Stimulated activated CD4-positive, alpha-beta T cell treated with anti-CD3 and anti-CD28 coated beads, TNF-alpha, amount 100 ng/mL, for 1 hour (primary cell): ENCODE measurements at places on chromosomes 16 and 17.

DNA sequence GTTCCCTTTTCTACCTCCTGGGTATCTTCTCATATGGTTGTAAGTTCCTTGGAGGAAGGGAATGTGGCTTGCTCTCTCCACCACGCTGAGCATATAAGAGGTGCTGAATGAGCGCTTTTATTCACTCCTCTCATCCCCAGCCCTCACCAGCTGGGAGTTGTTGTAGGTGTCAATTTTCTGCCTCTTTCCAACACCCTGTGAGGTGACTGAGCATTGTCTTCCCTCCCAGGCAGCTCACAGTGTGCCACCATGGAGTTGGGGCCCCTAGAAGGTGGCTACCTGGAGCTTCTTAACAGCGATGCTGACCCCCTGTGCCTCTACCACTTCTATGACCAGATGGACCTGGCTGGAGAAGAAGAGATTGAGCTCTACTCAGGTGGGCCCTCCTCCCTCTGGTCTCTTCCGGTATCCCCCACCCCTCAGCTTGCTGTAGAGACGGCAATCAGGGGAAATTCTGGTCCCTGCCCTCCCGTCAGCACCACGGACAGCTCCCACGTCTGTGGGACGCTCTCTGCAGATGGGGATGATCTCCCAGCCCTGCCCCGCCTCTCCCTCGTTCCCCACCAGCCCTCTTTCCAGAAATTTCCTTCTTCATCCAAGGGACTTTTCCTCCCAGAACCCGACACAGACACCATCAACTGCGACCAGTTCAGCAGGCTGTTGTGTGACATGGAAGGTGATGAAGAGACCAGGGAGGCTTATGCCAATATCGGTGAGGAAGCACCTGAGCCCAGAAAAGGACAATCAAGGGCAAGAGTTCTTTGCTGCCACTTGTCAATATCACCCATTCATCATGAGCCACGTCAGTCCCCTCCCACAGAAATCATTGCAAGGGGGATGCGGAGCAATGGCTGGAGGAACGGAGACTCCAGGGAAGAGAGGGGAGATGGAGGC is 18.3 kb downstream of the CIITA start:
- DNase-seq, result no peak

- DNase-seq, result no peak
These were observed at the start of gene ADGRG1 for GRCh38 chr16:57628008-57628781. Gene ADGRG1, plus strand, starts transcription at chr16:57628630. Its CDS starts 21,658 bp downstream, at chr16:57650288.

DNA sequence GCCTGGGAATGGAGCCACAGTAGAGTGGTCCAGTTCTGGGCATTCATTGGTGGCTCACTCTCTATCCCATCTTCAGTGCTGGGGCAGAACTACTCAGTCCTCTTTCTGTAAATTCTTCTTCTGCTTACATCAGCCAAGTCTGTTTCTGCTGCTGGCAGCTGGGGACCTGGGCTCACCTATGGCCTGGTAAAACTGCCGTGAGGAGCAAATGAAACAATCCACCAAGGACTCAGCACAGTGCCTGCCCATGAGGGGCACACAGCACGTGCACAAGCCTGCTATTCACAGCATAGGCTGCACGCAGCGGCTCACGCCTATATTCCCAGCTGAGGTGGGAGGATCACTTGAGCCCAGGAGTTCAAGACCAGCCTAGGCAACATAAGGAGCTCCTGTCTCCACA is 30.9 kb upstream of the SNN start:
- DNase-seq, result no peak

GRCh38 chr16:54356391-54356790 is 69.8 kb upstream of the IRX3 start:
- DNase-seq, result no peak

GRCh38 chr16:70740914-70741782 is 55.3 kb upstream of the MTSS2 start:
- no peak for DNase-seq

DNA sequence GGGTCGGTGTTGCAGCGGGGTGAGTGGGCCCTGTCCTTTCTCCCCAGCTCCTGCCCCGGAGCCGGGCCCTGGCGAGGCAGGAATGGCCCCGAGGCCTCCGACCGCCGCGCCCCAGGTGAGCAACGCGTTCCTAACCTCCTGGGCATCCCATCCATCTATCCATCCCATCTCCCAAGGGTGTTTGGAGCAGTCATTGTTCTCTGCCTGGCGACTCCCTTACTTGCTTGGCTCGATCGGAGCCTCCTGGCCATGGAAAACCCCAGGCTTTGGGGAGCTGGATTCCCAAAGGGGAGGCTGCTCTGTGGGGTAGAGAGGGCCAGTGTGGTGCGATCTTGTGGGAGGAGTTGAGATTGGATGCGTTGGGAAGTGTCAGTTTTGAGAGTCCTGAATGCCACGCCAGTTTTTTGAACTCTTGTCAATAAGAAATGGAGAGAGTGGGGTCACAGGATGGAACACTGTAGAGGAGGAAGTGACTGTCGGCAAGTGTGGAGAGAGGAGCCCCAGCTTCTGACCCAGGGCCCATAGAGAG is 684 bp downstream of the ZFP90 start:
- DNase-seq, result no peak

GRCh38 chr17:50087246-50087911 is 7.8 kb upstream of the PDK2 start:
- peak; percentile 58 for DNase-seq

DNA sequence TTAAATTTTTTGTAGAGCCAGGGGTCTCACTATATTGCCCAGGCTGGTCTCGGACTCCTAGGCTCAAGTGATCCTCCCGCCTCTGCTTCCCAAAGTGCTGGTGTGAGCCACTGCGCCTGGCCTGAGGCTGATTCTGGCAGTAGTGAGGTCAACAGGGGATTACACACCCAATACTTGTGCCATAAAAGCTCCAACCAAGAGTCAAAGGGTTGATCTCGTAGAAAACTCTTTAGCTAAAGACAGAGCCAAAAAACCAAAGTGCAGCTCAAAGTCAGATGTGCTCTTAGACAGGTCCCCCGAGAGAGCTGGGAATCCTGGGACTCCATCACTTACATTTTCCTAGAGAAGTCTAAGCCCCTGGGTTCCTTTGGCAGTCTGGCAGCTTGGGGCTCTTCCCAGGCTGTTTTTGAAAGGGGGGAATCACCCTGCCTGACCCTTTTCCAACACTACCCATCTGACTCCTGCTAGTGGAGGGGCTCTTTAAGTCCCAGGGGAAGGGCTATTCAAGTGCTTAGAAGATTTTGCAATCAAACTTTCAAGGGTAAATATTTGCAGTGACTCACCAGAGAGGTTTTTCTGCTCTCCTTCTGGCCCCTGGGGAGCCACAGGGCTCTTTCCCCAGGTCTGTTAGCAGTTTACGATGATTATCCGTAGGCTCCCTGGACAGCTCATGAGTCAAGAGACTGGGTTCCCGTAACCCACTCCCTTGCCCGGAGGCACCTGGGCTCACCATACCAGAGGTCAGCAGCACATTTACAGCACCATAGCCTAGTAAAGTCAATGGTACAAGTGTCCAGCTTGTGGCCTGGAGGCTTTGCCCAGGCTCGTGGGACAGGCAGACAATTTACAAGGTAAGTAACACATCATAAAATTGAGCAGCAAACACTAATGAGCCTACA is 408.7 kb downstream of the SLC39A11 start:
- DNase-seq, result no peak

GRCh38 chr16:68643227-68643626 is 1.9 kb upstream of the CDH3 start:
- no peak for DNase-seq

- DNase-seq, result no peak
These were observed 602.6 kb downstream of the KCNJ2 start for GRCh38 chr17:70771804-70772386.

GRCh38 chr16:66366433-66367299 is at the start of gene CDH5:
Gene CDH5, plus strand, starts transcription at chr16:66366691. Its CDS starts 12,647 bp downstream, at chr16:66379338.
- DNase-seq, result no peak

- no peak for DNase-seq
These were observed 51.7 kb downstream of the SNX29 start for GRCh38 chr16:12028288-12028619.

- DNase-seq, result no peak
These were observed 248.3 kb downstream of the KATNIP start for GRCh38 chr16:27798241-27798640.

DNA sequence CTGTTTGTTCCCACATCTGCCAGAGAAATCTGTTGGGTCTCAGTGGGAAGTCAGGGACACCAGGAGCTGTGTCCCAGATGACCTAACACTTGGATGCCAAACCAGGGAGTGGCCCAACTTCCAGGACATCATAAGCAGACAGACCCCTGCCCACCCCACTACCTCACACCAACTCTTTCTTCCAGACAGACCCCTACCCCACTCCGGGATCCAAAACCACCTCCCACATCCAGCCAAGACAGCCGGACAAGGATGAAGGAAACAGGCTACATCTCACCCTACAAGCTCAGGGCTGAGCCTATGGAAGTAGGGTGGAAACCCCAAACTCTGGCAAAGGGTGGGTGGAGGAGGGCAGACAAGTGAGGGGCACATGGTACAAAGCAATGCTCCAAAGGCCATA is 3.6 kb downstream of the HDAC5 start:
- no peak for DNase-seq

DNA sequence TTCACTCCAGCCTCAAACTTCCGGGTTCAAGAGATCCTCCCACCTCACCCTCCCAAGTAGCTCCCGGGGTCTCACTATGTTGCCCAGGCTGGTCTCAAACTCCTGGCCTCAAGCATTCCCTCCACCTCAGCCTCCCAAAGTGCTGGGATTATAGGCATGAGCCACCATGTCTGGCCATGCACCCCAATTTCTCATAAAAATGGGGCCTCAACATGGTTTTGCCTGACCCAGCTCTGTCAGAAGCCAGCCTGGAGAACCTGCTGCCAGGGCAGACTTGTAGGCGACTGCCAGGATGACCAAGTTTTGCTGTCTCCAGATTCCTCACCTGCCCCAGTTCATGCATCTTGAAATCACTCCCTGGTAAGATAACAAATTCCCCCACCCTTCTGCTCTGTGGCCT is 82.9 kb downstream of the AIPL1 start:
- DNase-seq, result no peak

DNA sequence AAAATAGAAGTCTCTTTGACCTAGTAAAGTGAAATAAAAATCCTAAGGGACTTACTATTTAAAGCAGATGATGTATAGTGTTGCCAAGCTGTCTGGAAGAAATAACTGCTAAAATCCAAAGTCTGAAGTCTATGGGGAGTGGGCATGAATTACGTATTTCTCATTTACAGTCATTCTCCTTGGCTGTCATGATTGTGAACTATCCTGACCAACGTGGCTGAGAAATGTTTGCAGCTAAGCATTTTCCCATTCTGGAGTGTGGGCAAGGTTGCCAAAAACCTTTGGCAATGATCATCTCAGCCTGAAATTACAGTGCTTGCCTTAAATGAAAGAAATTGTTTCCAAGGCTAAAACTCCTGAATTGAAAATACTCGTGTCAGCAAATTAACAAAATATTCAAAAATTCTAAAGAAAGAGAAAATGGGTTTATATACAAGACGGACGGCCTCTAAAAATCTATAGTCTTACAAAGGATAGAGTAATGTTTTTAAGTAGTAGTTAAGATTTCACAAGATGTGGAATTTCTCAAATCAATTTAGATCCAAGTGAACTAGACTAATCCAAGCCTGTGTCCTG is 77.0 kb downstream of the CACNG1 start:
- no peak for DNase-seq

GRCh38 chr16:79537584-79537983 is 63.0 kb downstream of the MAF start:
- DNase-seq, result no peak

DNA sequence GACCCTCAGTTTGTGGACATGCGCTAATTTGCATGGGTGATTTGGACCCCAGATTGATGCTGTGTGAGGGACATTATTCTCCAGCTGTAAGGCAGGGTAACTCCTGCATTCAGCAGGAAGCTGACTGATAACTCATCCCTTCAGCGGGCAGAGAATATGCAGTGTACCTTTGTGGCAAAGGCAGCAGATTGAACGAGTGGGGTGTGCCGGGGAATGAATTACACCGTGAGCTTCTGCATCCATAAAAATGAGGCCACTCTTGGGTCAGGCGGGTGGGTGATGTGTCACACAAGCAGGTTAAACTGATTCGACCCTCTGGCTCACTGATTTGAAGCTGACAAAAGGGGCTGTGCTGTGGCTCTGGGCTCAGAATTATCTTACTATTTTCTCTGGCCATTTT is 128.9 kb upstream of the PMFBP1 start:
- no peak for DNase-seq

- no peak for DNase-seq
These were observed 1.1 kb upstream of the PIK3R6 start for GRCh38 chr17:8868529-8868951.

- DNase-seq, result no peak
These were observed 36.0 kb downstream of the HASPIN start for GRCh38 chr17:3759597-3760216.

- DNase-seq, result no peak
These were observed 1.4 kb downstream of the MFAP4 start for GRCh38 chr17:19385521-19385983.

GRCh38 chr17:61617330-61617729 is 26.3 kb upstream of the NACA2 start:
- DNase-seq, result no peak

DNA sequence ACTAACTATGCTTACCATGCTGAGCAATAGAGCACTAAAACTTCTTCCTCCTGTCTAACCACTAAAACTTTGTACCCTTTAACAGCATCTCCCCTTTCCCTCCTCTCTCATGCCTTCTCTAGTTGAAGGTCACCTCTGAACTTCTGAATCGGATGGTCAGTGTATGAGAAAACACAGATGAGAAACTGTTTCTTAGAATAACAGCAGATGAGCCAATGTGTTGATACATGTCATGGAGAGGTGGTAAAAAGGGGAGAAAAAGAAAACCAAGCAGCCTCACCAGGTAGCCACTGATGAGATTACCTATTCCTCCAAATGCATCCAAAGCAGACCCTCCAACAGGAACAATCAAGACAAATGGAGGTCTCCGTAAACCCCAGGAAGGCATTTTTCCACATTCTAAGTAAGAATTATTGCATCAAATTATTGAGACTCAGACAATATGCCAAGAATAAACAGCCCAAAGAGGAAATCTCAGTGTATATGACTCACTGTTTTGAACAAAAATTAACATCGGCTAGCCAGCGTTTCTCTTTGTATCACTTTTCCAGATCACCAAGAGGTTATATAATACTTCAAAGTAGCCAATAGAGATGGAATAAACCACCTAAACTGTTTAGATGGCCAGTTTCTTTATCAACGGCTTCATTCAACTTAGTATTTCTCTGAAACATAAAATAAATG is 793.3 kb upstream of the SOX9 start:
- DNase-seq, result no peak

DNA sequence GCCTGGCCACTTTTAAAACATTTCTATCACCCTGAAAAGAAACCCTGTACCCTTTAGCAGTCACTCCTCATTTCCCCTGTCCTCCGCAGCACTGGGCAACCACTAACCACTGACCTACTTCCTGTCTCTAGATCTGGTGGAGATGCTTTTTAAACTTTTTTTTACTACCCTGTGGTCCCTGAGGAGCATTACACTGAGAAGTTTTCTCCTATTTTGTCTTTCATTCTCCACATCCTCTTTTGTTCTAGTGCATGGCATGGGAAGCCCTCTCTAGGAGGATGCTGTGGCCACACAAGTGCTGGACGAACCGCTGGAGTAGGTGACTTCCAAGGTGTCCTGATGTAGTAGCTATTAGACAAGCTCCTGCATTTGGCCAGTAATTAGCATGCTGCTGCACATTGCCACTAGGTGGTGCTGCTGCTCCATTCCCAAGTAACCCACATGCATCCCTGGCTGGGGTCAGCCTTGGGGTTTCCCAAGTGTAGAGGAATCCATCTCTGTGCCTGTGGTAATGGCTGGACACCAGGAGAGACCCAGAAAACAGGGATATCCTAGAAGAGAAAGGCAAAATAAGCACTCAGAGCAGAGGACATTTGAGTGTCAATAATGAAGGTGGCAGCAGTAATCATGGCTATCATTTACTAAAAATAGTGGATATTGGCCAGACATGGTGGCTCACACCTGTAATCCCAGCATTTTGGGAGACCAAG is 143.8 kb upstream of the CRHR1 start:
- peak; percentile 37 for DNase-seq

GRCh38 chr17:6303664-6304063 is 131.3 kb downstream of the AIPL1 start:
- no peak for DNase-seq
